ENCODE measurements at places on chromosomes 3 and 15.

- DNase-seq, result no peak
These were observed 219.8 kb downstream of the ULK4 start for GRCh38 chr3:41742121-41742520.

- DNase-seq, result no peak
These were observed 114.1 kb upstream of the TPM1 start for GRCh38 chr15:62928242-62928999.

GRCh38 chr3:134003066-134003465, 26.7 kb downstream of the SLCO2A1 start:
- DNase-seq, result no peak

- no peak for DNase-seq
These were observed 116.1 kb downstream of the RAB11A start for GRCh38 chr15:65985387-65985786.

- DNase-seq, result no peak
These were observed 116.3 kb downstream of the THRB start for GRCh38 chr3:24378313-24378712.

- DNase-seq, result no peak
These were observed 155.0 kb downstream of the ATP8B4 start for GRCh38 chr15:49964061-49964460.
